ENCODE measurements at places on chromosomes 7 and 10.

DNA sequence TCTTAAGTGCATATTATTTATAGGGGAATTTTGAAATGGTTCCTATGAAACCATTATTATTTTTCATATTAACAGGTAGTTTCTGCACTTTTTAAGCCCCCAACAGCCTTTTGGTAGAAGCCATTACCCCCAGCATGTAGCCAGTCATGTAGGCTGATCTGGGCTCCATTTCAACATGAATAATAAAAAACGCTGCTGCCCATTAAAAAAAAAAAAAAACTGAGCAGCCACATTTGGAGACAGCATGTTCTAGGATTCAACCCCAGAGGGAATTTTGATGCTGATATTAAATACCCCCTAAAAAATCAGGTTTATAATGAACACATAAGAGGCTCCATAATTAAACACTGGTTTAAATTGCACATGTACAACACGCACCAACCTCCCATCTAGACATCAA is 181.3 kb downstream of the RTKN2 start:
- no peak for DNase-seq

GRCh38 chr7:84193747-84194146 is 842 bp downstream of the SEMA3A start:
- no peak for DNase-seq

- no peak for DNase-seq
Observed at GRCh38 chr10:78424723-78425122, 391.1 kb downstream of the RPS24 start.

- peak; percentile 13 for DNase-seq
Observed at GRCh38 chr7:105439174-105439893, 50.6 kb upstream of the SRPK2 start.

GRCh38 chr7:5797716-5798115 is 16.3 kb upstream of the RNF216 start:
- DNase-seq = no peak

DNA sequence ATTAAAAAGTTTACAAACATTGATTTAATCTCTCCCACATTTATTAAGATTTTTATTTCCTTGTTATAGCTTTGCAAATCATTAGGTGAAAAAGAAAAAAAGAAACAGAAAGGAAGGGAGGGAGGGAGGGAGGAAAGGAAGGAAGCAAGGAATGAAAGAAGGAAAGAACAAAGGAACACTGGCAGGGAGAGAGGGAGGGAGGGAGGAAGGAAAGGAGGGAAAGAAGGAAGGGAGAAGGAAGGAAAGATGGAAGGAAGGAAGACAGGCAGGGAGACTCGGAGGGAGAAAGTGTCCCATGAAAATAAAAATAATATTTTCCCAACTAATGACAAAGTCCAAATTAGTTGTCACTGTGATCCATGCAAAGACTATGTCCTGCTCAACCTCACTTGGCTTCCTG is 6.3 kb upstream of the ITGA8 start:
- no peak for DNase-seq

DNA sequence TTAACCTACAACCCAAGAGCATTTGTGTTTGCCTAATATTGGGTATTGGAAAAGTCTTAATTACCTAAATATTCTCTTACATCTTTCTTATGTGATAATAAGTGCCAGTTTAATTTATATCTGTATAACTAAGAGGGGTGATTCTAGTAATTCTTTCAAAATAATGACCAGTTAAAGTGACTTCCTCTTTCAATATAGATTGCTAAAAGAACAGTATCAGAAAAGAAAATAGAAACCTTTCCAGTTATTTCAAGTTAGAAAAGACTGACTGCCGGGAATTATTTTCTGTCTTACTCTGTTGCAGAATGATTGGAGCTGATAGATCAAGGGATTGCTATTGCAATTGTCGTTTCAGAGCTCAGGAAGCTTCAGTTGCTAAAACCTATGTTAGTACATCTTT is 525.0 kb upstream of the SEMA3D start:
- peak; percentile 6 for DNase-seq

DNA sequence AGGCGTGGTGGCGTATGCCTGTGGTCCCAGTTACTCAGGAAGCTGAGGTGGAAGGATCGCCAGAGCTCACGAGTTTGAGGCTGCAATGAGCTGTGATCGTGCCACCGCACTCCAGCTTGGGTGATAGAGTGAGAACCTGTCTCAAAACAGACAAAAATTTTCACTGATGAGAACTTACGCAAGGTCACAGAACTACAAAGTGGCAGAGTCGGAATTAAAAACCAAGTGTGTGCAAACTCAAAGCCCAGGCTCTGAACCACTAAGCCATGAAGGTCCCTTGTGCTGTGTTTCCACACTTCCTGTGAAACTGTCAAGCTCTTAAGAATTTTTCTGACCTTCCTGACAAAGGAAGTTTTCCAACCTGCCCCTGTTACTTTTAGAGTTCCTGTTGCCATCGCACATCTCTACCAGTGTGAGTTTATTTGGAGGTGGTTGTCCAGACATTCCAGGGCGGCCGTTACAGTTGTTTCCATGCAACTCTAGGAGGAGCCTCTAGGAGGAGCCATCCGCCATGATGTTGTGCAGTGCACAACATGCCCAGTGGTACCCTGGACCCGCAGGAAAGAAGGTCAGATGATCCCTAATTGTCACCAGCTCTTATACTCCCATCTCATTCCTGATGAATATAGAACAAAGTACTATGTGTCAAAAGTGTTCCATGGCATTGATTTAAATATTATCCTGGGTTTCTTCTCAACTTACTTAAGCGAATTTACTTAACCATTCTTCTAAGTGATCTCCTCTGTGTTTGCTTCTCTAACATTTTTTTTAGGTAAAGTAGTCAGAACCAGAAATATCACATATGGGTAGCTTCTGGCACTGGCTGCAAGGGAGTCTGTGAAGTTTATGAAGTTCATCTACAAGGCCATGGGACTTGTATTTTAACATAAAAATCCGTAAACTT is 49.0 kb upstream of the LYZL1 start:
- peak; percentile 8 for DNase-seq

DNA sequence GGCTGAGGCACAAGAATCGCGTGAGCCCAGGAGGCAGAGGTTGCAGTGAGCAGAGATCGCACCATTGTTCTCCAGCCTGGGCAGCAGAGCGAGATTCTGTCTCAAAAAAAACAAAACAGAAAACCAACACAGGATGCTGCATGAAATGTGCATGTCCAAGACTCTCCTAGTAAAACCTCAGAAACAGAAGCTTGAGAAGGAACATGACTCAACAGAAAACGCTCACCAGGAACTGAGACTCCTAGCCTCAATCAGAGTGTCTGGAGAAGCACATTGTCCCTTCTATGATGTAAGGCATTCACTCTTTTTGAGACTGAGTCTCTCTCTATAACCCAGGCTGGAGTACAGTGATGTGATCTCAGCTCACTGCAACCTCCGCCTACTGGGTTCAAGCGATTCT is 168.3 kb downstream of the MYOF start:
- peak; percentile 30 for DNase-seq

DNA sequence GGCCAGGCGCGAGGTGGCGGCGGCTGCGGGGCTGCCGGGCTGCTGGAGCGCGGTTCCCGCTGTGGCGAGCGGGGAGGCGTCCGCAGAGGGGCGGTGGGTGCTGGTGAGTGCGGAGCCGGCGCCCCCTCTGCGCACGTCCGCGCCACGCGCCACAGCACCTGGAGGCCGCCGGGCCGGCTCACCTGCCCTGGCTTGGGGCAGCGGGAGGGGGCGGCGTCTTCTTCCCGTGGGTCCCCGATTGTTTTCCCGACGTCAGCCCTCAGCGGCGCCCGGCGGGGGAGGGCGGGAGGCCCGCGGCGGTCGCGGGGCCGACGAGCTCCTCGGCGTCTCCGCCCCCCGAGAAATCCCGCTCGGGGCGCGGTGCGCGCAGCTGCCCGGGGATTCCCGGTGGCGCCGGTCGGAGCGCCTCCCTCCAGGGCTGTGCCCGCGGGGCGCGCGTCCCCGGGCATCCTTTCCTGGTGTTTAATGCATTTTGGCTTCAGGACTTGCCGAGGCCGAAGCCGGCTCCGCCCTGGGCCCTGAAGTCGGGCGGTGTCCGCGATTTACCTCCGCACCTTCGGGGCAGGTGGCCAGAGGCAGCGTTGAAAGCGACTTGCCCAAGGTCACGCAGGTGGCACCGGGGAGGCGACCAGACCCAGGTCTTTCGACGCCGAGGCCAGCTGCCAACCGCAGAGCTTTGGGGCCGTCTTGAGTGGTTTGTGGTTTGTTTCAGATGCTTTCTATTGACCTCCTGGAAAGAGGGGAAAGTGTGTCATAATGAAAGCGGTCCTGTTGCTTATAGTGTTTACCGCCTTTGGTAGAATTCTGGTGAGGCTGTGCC is 561 bp downstream of the PLEKHA1 start:
- peak; percentile 78 for DNase-seq

All from suppressor macrophage treated with lipopolysaccharide for 4 hours (primary cell).